ENCODE measurements at places on chromosomes 6 and 20.

- no peak for DNase-seq
These were observed 37.9 kb downstream of the CDH26 start for GRCh38 chr20:59996108-59996507.

DNA sequence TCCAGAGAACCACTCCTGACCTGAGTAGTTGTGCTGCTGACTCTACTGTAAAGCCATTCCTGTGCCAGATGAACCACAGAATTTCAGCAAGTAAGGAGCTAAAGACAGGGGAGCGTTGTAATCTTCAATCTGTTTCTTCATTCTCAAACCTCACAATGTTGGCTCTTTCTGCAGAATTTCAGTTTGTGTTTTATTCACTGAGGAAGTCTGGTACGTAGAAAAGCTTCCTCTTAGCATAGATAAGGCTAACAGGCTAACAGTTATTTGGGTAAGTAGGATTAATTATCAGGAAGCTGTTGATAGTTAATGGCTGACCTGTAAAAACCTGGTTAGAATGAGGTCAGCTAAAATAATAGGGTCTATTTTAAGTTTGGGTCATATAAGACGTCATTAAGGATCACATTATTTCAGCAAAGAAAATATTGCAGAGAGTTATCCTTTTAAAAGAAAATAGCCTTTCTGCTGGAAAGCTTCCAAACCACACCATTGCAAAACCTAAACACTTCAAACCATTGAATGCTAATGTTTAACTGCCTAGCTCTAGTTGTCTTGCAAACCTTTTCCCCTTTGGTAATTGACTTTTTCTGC lies 14.1 kb upstream of the TENT5A start:
- peak; percentile 60 for DNase-seq

GRCh38 chr6:14951704-14952103 lies 294.2 kb upstream of the JARID2 start:
- no peak for DNase-seq

- DNase-seq = no peak
These were observed 165.2 kb downstream of the DLL1 start for GRCh38 chr6:170125456-170126300.

GRCh38 chr6:73768558-73768957 lies 72.6 kb downstream of the CD109 start:
- no peak for DNase-seq

DNA sequence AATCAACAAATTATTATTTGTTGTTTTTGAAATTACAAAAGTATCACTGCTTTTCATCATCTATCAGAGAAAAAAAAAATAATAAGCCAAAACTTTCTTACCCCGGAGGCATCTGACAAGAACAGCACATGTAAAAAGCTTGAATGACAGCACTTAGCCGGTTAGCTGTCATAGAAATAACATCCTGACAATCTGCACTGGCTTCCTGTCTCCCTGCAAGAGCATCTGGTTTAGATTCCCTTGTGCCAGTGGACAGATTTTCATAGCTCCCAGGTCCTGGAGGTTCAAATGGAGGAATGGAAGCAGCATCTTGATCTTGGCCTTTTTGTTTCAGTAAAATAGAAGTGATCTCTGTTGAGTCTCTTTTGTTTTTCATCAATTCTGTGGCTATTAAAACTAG lies 74.8 kb downstream of the HACE1 start:
- DNase-seq = no peak

DNA sequence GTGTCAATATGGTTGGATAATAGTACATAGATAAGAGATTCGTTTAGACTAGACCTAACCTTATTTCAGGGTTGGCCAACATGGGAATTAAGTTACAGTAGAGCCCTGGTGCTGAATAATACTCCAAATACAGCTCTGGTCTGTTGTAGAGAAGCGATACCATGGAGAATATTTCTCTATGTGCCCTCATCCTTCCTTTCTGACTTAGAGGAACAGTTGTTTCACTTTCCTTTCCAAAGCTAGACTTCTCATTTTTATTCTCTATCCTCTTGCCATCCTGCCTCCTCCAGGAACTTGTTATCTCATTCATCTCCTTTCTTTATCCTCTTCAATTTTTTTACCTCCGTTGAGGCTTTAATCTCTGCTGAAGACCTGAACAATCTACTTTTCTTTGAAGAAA lies 68.9 kb downstream of the EDN1 start:
- peak; percentile 86 for DNase-seq

DNA sequence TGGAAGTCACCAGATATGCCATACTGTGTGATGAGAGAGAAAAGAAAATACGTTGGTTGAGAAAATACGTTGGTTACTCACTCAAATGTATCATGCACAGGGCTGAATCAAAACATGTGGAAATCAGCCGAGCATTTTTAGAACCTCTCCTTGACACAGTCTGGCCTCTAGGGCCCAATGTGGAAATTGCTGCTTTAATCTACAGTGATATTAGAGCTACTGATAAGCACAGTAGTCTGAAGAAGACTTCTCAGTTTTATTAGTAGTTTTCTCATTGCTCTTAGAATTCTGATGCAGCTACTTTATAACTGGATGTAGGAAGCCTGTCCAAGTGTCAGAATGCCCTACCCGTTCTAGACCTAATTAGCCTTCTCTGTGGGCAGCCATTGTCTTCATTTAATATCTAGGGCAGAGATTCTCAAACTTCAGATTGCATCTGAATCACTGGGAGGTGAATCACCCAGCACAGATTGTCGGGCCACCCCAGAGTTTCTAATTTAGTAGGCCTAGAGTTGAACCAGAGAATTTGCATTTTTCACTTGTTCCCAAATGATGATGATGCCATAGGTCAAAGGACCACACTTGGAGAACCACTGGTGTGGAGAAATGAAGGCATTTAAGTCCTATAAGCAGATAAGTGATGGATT lies 229.1 kb downstream of the PLCB1 start:
- peak; percentile 80 for DNase-seq

DNA sequence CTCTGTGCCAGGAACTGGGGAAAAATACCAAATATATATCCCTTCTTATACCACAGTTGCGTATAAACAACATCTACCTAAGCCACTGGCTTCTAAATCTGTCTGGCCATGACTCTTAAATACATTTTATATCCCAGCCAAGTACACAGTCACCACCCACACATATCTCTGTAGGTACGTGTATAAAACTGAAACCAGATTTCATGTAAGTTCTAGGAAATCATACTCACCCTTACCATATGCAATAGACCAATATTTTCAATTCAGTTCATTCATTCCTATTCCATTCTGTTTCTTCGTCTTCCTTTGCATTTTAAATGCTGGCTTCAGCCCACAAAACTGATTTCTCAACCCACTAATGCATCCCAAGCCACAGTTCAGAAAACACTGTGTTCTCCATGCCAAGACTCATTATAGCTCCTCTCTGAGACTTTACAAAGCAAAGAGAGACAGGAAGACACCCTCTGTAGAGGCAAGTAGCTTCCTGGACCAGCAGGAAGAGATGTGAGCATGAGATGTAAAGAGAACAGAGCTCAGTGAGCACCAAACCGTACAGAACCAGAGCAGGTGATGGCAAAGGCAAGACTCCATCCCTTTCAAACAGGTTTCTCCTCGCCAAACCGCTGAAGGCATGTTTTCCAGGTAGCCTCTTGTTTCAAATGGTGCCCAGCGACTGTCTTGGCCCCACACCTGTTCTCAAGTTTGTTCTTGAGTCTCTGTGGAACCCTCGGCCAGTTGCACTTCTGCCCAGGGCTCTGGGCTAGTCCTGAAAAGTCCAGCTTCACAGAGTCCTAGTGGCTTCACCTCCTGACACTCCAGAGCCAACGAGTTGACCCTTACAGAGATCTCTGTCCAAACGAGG lies 18.7 kb downstream of the FAM50B start:
- DNase-seq = no peak

DNA sequence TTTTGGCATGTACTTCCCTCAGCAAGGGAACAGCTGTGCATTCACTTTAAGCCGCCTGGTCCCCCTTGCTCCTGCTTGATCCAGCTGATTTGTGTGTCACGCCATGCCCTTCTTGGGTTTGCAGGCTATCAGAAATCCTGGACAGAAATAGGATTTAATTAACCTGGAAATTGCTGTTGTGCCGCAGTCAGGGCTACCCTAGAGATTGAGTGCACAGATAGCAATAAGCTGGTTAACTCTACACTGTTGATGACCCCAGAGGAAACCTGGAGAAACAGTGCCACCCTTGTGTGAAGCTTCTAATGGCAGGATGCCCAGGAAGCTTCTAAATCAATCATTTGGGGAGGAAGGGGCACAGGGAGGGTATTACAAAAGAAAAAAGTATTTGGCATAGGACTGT lies 199.0 kb downstream of the JARID2 start:
- no peak for DNase-seq
